ENCODE measurements at places on chromosomes 2 and 18.

GRCh38 chr2:112938904-112939303 is 27.9 kb downstream of the IL37 start:
- no peak for DNase-seq

- no peak for DNase-seq
These were observed 1385.6 kb upstream of the TMEFF2 start for GRCh38 chr2:193580176-193580950.

DNA sequence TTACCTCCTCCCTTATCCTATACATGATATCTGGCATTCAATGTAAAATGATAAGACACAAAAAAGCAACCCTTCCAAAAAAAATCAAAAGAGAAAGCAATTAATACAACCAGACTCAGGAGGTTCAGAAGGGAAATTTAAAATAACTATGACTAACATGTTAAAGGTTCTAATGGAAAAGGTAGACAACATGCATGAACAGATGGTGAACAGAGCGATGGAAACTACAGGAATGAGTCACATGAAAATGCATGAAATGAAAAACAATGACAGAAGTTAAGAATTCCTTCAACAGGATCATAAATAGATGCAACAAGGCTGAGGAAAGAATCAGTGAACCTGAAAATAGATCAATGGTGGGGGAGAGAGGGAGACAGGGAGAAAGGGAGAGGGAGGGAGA is 26.1 kb upstream of the ERCC3 start:
- no peak for DNase-seq

GRCh38 chr2:188810586-188810985 is 163.6 kb upstream of the COL3A1 start:
- DNase-seq, result no peak

GRCh38 chr2:19592197-19592596 is 233.8 kb upstream of the OSR1 start:
- DNase-seq, result no peak

- peak; percentile 89 for DNase-seq
These were observed 4.6 kb upstream of the SERTAD2 start for GRCh38 chr2:64658269-64658668.

Data from B cell (primary cell).